ENCODE measurements at places on chromosomes 13 and 19.

DNA sequence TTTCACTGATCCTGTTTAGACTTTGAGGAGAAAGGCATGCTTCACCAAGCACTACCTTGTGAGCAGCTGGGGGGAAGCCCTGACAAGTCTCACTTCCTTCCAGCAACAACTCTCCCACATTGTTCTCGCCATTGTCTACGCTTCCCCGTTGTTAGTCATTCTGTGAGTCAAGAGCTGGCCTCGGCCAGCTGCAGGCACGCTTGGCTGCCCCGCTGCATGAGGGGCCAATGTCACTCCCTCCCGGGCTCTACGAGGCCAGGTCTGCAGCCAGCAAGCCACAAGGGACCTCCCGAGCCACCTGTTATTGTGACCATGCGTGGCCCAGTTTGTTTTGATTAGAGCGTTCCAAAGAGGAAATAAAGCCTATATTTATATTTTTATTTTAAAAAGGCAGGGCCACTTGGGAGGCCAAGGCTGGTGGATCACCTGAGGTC, 220.9 kb downstream of the FOXO1 start:
- DNase-seq = no peak

GRCh38 chr13:48253849-48254248, 20.8 kb downstream of the ITM2B start:
- no peak for DNase-seq

GRCh38 chr19:642767-643727, 3.4 kb downstream of the FGF22 start:
- DNase-seq = no peak

GRCh38 chr19:41735071-41735600, 20.2 kb upstream of the CEACAM6 start:
- DNase-seq = no peak

DNA sequence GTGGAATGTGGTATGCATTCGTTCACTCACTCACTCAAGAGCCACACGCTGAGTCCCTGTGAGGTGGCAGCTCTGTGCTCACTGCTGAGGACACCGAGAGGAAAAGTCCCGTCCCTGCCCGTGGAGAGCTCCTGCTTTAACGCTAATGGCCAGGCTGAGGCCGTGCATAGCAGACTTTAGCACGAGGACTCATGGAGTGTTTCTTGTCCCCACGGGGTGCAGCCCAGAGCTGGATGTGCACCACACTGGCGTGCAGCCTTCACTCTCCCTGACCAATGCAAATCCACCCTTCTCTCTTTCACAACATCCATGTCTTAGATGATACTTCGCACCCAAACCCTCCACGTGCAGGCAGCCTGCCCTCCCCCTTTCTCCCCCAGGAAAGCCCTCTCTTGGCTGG, 159.6 kb upstream of the ZNF536 start:
- DNase-seq = no peak

- DNase-seq = no peak
These were observed 80.7 kb upstream of the OLFM4 start for GRCh38 chr13:52947921-52948373.

GRCh38 chr19:4012092-4012974, 4.8 kb downstream of the PIAS4 start:
- DNase-seq = no peak

- no peak for DNase-seq
These were observed 49.3 kb upstream of the IL17D start for GRCh38 chr13:20654156-20654555.

- no peak for DNase-seq
These were observed 6.2 kb upstream of the COLGALT1 start for GRCh38 chr19:17549085-17549740.

DNA sequence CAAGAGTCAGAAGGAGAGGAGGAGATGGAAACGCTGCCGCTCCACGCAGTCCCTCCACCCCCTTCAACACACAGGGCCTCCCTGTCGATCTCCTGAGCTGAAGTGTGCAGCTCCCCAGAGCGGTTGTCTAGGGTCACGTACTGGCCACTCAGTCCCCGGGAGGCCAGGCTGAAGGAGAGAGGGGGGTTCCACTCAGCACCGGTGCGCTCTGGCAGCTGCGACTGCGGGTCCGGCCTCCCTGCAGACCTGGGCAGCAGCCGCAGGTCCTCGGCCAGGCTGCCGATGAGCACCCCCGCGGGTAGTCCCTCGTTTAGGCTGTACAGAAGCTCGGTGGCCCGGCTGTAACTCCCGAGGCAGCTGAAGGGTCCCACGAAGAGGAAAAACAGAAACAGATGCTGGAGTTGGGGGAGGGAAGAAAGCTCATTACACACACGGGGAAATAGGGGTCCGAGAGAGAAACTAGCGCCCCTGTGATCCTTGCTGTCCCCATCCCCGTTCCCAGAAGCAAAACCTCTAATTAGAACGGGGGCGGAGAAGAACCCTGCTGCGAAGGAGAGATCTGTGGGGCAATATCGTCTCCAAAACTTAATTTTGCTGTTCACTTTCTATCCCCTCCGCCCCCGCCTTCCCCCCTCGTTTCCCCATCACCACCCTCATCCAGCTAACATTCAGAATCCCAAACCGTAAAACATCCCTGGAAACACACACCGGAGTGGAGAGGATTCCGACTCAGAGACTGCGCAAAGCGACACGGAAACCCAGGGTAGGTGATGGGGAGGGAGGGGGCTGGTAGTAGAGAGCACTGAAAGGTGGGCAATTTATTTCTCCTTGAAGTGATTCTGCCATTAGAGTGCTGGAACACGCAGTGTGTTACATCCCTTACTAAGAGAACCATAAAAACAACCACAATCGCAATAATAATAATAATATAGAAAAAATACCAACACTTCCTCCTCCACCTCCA, 1.8 kb downstream of the PCDH20 start:
- DNase-seq = no peak

DNA sequence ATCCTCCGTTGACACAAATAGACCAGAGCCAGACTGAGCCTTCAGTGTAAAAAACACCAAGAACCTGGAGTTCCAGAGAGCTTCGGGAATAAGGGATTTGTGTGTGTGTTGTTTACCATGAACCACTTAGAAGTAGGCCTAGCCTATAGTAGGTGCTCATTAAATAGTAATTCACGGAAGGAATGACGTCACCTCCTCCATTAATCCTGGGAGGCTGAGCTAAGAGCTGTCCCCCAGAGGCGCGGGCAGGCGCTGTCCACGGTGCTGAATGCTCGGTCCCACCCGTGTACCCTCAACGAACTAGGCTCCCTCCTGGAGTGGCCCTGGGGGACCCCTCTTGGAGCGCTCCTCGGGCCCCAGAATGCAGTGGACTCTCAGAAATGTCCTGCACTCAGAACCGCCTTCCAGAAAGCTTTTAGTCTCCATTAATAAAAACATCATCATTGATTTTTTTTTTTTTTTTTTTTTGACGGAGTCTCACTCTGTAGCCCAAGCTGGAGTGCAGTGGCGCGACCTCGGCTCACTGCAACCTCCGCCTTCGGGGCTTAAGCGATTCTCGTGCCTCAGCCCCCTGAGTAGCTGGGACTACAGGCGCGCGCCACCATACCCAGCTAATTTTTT, 6.5 kb downstream of the UNC13A start:
- DNase-seq = no peak

GRCh38 chr13:47426126-47426849, 529.4 kb upstream of the HTR2A start:
- no peak for DNase-seq

GRCh38 chr19:55075371-55075998, at the start of gene EPS8L1:
Gene EPS8L1 (plus strand): TSS chr19:55075869. CDS start chr19:55076445, 576 bp downstream.
- no peak for DNase-seq

GRCh38 chr13:74103970-74104555, 30.1 kb downstream of the KLF12 start:
- no peak for DNase-seq

- no peak for DNase-seq
These were observed 108.1 kb downstream of the FGF14 start for GRCh38 chr13:102293723-102294122.

DNA sequence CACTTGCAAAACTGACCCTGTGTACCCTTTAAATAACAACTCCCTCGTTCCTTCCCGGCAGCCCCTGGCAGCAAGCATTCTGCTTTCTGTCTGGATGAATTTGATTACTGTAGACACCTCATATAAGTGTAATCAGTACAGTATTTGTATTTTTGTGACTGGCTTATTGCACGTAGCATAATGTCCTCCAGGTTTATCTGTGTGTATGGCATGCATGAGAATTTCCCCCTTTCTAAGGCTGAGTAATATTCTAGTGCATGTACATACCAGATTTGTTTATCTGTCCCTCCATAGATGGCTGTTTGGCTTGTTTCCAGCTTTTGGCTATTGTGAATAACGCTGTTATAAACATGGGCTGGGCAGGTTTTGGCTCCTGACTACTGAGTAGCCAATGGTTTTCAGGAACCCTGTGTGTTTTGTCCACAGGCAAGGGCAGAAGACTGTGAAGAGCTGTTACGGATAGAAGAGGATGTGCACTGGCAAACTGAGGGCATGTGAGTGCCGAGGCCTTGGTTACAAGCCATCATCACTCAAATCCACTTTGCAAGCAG, 98.0 kb downstream of the ESD start:
- no peak for DNase-seq

DNA sequence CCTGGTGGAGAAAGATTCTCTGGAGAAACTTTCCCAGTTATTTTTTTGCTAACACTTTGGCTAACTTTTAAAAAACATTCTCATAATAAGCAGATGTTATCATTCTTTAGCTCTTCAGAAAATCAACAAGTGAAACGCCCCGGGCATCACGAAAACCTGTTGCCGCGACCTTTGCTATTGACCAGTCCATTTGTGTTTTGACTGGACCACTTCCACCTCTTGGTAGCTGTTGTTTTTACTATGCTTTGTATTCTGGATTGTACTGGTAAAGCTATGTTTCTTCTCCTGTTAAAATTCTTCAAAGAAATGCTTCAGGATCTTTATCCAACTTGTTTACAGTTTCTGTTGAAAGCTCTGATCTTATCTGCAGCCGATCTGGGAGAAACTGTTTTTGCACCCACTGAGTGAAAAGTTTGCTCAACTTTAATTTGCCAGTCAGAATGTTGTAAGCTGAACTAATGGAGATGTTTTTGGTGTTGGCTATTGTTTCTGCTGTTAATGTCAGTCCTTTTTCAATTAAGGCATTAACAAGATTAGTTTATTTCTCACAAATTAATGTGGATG, 23.3 kb downstream of the UFM1 start:
- no peak for DNase-seq

GRCh38 chr19:34997071-34997617, 3.0 kb upstream of the GRAMD1A start:
- DNase-seq = no peak

- no peak for DNase-seq
These were observed 6.8 kb upstream of the LRFN1 start for GRCh38 chr19:39327363-39328045.

DNA sequence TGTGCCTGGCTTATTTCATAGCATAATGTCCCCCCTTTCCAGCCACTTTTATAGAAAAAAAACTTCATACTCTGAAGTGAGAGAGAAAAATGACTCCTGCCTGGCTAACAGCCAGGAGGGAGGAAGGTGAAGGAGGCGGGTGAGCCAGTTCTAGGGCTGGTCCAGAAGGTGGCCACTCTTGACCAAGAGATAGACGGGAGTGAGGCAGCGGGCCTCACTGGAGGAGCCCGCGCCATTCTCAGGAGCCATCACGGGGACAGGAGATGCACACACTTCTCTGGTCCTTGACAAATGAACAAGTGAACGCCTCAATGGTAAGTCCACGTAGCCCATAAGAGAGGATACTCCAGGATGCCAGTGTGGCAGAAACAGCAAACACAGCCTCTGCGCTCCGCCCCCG, 231.4 kb downstream of the UQCRFS1 start:
- no peak for DNase-seq

- DNase-seq = peak; percentile 33
These were observed 73.0 kb downstream of the MAP4K1 start for GRCh38 chr19:38544569-38545315.

DNA sequence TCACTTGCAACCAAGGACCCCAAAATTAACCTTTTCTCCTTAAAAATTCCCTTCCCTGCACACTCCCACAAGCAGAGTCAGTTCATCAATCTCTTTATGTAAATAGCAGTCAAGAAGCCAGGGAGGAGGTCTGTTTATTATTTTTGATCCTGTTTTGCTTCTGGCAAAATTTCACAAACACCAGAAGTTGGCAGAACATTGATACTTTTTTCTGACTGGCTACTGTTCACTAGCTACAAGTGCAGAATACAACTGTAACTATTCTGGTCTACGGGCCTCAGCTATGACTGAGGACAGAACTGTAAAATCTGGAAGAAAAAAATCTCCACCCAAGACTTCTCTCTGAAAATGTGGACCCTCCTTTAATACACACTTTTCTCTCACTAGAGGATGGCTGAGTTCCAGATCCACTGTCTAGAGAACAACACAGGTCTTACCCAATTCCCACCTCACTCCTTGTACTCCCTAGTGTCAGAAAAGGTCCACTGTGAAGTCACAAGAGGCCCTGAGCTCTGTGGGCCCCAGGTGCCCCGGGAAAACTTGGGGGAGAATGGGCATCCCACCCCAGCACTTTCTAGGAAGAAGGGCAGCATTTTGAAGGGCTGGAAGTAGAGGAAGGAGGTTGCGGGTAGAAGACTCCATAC, 14.5 kb downstream of the STARD13 start:
- no peak for DNase-seq

DNA sequence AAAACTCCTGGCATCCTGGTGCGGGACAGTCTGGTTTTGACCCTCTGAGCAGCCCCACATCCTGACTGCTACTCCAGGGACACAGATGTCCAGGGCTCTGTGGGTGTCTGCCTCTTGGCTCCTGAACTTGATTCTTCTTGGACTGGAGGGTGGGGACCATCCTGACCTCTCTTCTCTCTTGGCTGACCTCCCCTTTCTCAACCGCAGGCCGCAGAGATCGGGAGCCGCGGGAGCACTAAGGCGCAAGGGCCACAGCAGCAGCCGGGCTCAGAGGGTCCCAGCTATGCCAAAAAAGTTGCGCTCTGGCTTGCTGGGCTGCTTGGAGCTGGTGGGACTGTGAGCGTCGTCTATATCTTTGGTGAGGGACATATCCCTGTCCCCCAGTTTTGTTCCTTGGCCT, 1.0 kb downstream of the TIMM50 start:
- DNase-seq = no peak

DNA sequence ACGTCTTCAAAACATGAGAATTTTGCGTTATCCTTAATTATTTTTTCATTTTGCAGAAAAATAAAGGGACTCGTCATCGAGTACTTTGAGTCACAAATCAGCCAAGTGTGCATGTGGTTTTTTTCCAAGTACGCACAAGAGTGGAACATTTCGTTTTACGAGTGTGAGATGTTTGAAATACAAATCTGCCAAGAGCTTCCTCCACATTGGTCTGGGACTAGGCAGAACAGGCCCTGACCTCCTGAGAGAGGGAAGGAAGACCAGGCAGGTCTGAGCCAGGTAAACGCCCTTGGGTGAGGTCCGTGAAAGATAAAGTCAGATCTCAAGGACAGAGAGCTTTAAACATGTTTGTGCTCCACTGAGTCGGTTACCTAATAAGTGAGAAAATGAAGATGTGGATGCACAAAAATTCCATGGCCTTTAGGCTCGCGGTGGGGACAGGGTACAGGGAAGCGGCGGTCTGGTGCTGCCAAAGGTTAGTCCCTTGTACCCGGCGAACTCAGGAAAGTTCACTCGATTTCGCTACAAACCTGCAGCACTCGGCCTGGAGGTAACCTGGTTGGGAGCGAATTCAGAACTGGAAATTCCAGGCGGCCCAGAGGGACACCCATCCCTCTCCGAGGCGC, 473 bp upstream of the ITM2B start:
- peak; percentile 30 for DNase-seq

- DNase-seq = no peak
These were observed 46.7 kb downstream of the OR10H4 start for GRCh38 chr19:15995536-15995935.

- no peak for DNase-seq
These were observed 255.1 kb downstream of the TBC1D4 start for GRCh38 chr13:75226733-75227435.

- DNase-seq = no peak
These were observed at the start of gene SYDE1 for GRCh38 chr19:15107061-15108010. Gene SYDE1 (plus strand): TSS chr19:15107401. CDS start chr19:15107434, 33 bp downstream.

Measured in KG1 (cell line).